ENCODE measurements at places on chromosomes 4 and X.
A peak's percentile ranks its signal among the peaks of the same experiment; 100 is the strongest.

DNA sequence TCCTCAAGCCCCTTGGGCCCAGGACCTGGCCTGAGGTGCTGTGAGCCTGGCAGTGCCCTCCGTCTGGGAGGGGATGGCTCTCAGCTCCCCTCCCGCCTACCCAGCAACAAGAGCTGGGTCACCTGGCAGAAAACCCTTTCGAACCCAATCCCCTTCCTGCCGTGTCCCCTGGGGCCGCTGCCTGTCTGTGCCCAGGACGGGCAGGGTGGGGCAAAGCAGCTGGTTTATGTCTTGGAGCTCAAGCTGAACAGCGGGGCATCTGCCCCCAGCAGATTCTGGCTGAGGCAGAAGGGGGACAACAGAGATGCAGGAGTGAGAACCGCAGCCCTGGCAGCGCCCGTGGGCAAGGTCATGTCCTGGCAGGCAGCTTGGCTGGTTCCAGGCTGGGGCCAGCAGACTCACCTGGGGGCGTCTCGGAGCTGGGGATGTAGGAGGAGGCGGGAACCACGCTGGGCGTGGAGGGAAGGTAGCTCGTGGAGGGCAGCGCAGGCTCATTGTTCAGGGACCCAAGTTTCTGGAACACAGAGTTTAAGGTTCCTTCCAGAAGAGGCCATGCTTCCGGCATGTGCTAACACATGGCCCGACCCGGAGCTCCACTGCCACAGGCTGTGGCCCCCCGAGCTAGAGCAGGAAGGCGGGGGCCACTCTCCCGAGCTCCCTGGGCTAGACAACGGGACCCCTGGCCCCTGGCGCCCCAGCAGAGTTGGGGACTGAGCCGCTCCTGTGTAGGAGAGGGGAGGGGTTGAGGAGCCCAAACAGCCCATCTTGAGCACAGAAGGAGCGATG is 24.2 kb downstream of the NELFA start:
- no peak for DNase-seq

DNA sequence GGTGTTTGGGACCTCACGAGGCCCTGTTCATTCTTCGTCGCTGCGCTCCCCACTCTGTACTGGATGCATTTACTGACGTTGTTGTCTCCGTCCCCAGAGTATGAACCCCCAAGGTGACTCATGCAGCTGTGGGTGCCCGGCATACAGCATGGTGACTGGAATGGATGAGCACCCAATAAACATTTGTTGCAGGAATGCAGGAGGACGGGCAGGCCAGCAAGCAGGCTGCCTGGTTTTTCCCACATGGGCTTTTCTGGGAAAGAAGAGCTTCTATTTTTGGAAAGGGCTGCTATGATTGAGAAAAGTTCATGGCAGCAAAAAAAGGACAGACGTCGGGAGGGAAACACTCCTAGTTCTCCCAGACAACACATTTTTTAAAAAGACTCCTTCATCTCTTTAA is 893 bp upstream of the SOD3 start:
- no peak for DNase-seq

DNA sequence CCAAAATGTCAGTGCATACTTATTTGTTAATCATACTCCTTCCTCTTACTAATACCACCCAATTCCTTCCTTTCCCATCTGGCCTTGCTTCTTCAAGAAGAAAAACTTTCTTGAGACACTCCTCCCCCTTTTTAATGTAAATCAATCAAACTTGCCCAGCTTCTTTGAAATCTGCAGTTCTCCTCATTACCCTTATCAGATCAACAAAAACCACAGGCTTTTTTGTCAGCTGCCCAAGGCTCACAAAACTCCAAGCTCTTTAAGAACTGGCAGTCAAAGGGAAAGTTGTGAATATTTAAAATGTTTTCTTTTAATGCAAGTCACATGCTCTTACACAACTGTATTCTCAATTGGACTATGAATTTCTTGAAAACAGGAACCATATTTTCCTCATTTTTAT is 11.3 kb upstream of the MYOZ2 start:
- peak; percentile 83 for DNase-seq

DNA sequence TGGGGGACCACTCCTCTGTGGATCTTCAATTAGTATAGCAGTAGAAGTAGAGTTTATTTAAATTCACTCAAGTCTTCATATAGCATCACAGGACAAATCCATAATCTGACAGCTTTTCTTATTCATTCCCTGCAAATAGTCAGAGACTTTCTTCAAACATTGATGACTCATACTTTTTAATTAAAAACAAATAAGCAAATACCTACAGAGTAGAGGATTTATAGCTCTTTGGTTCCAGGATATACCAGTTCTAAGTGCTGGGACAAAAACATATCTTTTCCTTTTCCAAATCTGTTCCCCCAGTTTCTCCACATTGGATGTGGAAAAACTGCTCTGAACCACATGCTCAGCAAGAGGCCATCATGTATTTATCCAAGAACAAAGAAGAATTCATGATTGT is 24.1 kb downstream of the EMCN start:
- DNase-seq, result no peak

DNA sequence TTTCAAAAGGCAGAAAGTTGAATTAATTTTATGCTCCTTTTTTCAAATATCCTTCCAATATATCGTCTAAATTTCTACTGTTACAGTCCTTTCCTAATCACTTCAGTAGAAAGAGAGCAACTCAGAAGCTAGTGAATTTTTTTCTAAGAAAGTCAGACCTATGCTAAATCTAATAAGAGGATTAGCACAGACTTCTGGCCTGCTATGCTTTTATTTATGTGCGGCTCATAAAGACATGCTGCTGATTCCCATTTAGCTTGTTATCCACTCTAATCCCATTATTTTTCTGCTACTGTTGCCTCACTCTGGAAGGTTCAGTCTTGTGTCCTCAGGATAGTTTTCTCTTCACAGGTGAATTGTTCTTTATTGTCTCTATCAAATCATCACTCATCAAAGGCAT is 473.5 kb upstream of the FAM241A start:
- DNase-seq, result no peak

- DNase-seq, result no peak
These were observed 60.8 kb downstream of the ZNF732 start for GRCh38 chr4:244471-244870.

DNA sequence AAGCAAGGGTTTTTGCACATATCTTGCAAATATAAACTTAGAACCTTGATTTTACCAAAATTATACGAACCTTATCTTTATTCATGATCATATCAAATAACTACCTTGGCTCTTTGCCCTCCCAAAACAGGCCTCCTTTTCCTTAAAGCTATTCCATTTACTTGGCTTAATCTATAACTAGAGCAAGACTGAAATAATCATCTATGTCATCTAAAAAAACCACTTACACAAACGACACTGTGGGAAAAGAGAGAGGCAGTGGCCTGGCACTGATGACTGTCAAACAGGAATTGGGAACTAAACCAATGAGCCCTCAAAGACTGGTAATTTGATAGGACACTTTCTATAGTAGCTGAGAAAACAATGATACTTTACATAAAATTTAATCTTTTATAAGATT is 11.7 kb upstream of the PTPN13 start:
- DNase-seq, result peak; percentile 69

- no peak for DNase-seq
These were observed 53.1 kb downstream of the FAM114A1 start for GRCh38 chr4:38920677-38921076.

DNA sequence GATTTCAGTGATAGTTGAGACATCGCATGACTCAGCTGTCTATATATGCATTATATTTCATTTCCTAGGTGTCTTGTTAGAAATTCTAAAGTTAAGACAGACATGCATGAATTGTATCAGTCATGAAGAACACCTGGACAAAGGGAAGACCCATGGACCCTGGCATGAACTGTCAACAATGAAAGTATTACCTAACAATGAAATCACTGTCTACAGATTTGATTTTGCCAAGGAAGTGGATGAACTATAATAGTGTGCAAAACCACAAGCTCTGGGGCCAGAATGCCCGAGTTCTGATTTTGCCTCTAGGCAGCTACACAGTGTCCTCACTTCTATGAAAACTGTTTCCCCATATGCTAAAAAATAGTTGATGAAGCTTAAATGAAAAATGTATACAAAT is 386.1 kb downstream of the NLGN4X start:
- no peak for DNase-seq

GRCh38 chr4:48683784-48684666 is 96.1 kb downstream of the FRYL start:
- peak; percentile 90 for DNase-seq

- no peak for DNase-seq
These were observed 15.1 kb downstream of the PPEF1 start for GRCh38 chrX:18722500-18723071.

DNA sequence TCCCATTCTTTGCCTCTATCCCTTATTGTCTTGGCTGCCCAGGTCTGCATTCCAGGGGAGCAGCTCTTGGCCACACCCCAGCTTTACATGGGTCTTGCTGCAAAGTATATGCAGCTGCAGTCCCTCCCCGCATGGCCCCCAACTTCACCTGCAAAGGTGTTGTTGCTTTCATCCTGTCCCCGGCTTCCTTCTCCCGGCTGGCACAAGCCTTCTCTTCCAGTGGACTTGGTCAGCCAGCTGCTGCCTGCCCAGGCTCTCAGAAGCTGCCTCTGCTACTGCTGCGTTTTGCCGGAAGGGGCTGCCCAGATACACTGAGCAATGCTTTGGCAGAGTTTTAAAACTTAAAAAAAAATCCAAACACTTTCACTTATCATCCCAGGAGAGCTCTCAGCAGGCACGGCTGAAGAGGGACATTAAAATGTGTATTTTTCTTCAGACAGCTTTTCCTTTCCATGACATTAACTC is 121.2 kb upstream of the PDLIM3 start:
- DNase-seq, result no peak

DNA sequence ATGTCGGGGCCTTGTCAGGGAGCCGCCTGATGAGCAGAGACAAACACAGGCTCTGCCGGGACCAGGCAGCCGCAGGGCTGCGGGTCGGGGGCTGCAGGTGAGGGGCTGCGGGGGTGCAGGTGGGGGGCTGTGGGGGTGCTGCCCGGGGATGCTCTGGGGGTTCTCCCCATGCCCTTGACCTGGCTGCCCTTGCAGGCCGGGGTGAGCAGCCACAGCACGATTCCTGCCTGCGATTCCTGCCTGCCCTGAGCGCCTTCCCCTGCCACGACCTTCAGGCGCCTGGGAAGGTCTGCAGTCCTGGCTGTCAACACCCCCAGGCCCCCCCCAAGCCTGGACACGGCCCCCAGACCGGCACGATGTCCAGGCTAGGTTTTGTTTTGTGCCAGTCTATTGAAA is 106.3 kb downstream of the FAM53A start:
- DNase-seq, result no peak

GRCh38 chr4:172881645-172882044 is 287.0 kb upstream of the GALNT7 start:
- peak; percentile 15 for DNase-seq

DNA sequence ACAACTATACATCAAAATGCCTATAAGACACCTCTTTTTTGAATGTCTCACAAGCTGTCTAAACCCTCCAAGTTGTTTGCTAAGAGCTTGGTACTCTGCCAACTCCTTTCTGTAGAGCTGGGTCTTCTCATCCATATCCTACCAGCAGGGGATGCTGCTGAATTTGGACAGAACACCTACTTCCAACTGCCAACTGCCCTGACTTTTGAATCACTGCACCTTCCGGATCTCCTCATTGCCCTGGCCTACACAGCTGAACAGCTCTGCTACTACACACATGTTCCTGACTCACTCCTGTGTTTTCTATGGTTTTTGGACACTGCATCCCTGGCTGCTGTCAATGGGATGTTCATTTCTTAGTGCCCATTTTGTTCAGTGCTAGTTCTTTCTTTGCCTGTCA is 18.7 kb downstream of the FAM184B start:
- peak; percentile 21 for DNase-seq

- DNase-seq, result no peak
These were observed 72.2 kb downstream of the FAM184B start for GRCh38 chr4:17708992-17709762.

DNA sequence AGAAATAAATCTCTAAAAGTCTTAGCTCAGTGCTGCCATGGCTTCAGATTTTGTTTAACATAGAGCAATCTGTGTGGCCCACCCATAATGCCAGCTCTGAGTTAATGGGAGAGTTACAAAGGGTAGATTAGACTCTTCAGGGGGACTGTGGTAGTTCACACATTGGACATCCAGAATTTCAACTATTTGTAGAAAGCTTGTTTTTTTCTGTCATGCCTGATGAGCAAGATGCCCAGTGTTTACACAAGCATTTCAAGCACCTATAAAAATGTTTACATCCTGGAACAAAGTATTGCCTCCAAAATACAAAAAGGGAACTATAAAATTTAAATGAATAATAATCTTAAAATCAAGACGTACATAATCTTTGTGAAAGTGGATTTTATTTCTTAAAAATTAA is 43.0 kb upstream of the FAM9A start:
- DNase-seq, result no peak

DNA sequence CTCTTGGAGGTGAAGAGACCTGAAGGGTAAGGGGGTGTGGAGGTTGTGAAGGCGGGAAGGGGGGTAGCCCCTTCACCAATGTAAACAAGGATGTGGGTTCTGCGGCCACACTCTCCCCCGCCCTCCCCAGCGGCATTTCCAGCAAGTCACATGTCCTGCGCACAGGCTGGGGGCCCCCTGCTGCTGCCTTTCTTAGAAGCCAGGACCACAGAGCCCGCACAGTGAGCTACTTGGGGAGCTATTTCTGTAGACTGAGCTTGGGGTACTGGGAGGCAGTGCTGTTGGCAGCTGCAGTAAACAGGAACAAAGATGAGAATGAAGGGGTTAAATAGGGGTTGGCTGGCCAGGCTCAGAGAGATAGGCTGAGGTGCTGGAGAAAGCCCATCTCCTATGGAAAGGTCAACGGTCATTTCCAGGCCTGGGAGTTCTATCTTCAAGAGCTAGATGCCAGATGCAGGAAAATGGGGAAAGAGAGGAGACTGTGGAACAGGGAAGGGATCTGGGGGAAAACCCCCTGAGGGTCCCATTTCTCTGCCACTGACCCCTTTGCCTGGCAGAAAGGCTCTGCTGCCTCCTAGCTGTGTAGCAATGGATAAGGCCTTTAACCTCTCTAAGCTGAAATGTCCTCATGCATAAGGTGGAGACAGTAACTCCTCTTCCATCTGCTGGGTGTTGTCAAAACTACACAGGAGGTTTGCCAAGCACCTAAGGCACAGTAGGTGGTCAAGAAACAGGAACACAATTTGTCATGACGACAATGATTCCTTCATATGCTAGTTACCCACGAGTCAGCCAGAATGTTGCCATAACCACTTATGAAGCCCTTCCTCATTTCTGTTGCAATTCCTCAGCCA is 18.5 kb upstream of the PIM2 start:
- peak; percentile 94 for DNase-seq

- no peak for DNase-seq
These were observed 6.3 kb downstream of the DACH2 start for GRCh38 chrX:86154553-86154952.

GRCh38 chr4:113446019-113446418 is 315.5 kb downstream of the CAMK2D start:
- DNase-seq, result no peak

DNA sequence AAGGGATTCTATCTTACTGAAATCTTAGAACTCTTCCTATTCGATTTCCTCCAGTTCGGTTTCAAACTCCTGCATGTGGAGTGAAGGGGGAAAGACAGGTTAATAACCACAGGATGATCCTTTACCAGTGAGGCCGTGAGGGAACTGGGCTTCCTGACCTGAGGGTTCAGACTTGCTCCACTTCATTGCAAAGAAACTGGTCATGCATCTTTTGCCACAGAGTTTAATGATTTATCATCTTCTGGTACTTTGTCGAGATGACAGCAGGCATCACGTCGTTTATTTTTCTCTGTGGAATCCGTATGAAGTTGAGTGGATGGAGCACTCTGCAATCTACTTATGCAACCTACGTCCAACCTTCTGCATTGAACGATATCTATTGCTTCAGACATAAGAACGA is 145.9 kb upstream of the NLGN4X start:
- no peak for DNase-seq

GRCh38 chrX:48854898-48855297 is 19.5 kb upstream of the PCSK1N start:
- DNase-seq, result peak; percentile 47

GRCh38 chr4:152606753-152607152 is 70.9 kb upstream of the FBXW7 start:
- no peak for DNase-seq

Data from OCI-M1 (cell line).